ENCODE measurements at places on chromosomes 5 and 9.

DNA sequence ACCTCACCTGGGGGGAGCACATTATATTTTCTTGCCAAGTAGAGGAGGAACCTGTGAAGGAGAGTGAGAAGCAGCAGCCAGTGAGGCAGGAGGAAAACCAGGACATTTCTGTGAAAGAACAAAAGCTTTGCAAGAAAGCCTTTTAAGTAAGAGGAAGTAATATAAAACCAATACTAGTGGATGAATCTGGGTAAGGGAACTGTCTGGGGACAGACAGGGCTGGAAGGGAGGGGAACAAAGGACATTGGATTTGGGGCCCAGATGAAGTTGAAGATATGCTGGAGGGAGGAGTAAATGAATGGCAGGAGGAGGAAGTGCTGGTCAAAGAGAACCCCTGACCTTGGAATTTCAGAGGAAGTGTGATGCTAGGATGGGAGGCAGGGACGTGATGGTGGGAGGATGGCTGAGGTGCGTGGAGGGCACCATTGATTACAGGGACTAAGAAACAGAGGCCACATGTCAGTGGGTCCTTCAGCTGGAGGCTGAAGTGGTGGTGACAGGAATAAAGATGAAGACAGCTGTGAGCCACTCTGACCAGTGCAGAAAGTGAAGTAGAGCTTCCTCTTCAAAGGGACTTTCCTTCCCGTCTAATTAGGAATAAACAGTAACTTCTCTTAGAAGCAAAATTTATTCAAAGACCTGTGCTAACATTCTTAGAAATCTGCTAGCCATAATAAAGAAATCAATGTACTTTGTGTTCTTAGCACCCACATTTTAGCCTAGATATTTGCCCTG, 43.5 kb upstream of the FABP6 start:
- DNase-seq: no peak

DNA sequence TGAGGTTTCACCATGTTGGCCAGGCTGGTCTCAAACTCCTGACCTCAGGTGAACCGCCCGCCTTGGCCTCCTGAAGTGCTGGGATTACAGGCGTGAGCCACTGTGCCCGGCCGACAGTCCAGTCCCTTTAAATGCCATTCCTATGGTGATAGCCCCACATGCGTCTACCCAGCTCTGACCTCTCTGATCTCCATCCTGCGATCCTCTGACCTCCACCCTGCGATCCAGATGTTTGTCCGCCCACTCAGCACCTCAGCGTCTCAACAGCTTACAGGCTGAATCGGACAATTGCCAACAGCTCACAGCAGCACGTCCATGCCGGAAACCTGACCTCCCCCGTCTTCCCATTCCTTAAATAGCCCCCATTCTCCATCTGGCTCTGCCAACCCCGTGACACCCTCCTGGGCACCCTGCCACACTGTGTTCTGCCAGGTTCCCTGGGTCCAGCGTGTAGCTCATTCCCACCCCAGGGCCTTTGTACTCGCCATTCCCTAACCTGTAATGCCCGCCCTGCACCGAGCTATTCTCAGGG, 44.0 kb upstream of the RNU6ATAC start:
- no peak for DNase-seq

GRCh38 chr5:72066705-72067107, 40.6 kb upstream of the MAP1B start:
- no peak for DNase-seq

DNA sequence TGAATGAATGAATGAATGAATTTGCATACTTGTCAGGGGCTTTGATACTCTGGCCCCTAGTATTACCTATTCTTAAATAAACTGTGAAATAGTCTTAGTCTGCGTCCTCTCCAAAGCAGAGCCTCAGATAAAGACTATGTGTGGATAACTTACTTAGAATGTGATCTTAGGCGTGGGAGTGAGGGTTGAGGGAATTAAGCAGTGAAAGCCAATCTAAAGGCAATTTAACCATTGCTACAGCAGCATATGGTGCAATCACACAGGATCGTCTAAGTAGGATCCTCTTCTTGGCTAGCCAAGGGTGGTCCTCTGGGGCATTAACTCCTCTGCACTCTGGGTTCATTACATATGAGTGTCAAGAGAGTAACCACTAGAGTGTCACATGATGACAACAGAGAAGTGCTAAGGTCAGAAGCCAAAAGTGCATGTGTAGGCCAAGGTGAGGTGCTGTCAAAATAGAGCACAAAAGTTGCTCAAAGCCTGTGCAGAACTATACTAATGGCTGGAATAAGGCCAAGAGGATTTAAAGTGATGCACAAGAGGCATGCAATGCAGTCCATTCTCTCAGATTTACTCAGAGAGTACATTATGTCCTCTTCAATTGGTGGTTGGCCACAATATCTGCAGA, 274.4 kb upstream of the SEMA6A start:
- DNase-seq: no peak

DNA sequence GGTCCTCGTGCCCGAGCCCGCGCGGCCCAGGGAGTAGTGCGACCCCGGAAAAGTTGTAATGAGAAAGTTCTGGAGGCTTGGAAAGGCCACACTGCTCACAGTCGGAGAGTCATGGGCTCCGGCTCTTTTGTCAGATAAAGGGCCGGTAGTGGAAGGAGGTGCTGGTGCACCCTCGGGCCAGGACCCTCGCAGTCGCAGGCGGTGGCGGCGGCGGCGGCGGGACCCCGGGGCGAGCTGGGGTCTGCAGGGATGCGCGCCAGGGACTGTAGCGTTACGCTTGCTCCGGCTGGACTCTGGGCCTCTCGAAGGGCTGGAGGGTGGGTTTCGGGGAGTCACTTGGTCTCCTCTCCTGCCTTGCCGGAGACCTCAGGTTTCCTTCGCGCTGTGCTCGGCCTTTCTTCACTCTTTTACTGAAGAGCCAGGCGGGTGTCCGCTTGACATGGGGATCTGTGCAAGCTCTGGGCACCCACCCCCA, 1.5 kb downstream of the RORB start:
- no peak for DNase-seq

DNA sequence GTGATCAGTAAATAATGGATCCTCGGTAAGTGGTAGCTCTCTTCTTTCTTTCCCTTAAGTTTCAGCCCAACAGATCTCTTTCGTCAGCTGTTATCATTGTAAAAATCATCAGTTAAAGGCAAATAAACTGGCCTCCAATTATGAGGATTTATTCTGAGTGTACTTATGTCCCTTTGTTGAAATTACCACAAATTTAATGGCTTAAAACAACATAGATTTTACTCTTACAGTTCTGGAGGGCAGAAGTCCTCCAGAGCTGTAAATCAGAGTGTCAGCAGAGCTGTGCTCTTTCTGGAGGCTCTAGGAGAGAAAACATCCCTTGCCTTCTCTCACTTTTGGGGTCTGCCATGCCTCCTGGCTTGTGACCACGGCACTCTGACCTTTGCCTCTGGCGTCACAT, 104.6 kb downstream of the INSYN2B start:
- no peak for DNase-seq

DNA sequence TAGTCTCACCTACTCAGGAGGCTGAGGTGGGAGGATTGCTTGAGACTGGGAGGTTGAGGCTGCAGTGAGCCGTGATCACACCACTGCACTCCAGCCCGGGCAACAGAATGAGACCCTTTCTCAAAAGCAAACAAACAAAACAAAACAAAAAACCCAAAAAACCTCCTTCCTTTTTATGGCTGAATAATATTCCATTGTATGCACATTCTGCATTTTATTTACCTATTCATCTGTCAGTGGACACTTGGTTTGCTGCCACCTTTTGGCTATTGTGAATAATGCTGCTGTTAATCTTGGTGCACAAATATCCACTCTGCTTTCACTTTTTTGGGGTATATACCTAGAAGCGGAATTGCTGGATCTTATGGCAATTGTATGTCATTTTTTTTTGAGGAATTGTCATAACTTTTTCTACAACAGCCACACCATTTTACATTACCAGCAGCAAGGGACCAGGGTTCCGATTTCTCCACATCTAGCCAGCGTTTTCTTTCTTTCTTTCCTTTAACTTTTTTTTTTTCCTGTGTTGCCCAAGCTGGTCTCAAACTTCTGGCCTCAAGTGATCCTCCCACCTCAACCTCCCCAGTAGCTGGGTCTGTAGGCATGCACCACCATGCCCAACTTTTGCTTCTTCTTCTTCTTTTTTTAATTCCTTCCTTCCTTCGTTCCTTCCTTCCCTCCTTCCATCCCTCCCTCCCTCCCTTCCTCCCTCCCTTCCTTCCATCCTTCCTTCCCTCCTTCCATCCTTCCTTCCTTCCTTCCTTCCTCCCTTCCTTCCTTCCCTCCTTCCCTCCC, 30.6 kb downstream of the NKX2-5 start:
- peak; percentile 70 for DNase-seq

DNA sequence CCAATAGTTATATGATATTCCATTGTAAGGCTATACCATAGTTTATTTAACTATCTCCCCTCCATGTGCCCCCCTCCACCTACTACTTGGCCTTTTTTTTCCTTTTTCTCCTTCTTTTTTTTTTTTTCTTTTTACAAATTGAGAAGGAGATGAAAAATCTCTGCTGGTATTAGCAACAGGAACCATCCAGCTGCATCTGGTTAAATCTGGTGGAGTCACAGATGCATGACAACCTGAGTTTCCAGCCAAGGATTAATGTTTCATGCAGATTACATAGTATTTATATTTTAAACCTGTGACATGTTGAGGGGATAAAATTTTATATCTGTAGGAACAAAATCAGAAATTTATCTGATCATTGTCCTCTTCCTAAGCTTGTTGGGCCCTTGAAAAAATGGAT, 128.5 kb upstream of the IQGAP2 start:
- no peak for DNase-seq

DNA sequence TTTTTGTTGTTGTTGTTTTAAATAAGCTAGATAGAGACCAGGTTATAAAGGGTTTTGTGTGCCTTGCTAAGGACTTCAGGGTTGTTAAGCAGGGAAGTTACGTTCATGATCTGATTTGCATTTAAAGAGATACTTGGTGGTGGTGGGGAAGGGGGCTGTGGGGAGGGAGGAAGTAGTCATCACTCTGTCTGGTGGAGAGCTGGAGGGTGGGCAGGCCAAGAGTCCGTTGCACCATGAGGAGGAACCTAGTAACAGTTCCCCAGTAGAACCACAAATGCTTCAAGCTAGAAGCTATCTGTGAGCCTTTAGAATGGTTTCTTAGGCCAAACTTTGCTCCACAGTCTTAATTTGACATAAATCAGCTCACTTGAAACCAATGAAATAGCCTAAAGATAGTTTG, 18.7 kb upstream of the ROPN1L start:
- DNase-seq: no peak

- no peak for DNase-seq
Measured at GRCh38 chr9:336039-336438, 121.4 kb downstream of the DOCK8 start.

GRCh38 chr5:22102823-22103359, 750.3 kb downstream of the CDH12 start:
- no peak for DNase-seq

DNA sequence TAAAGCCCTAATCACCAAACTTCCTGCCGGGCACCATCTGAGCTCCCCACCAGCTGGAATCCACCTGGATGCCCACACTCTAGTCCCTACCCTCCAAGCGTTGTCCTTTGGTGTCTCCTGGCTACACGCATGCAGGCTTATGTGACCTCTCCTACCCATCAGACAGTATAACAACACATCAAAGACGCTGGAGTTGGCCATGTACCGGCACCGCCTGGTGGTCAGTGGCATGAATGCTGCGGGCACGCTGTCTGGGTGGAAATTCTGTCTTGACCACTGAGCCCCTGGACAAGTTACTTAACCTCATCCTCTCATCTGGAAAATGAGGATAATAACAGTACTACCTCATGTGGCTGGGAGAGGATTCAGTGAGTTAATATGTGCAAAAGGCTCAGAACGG, 23.4 kb upstream of the CORO2A start:
- no peak for DNase-seq

Measured in Karpas-422 (cell line).